ENCODE measurements at places on chromosomes 16 and 17. TPM values are rescaled to one million over a fixed set of nuclear protein-coding genes. Genes with fewer than 3 reads are reported as not detected.

GRCh38 chr17:40242774-40243173 lies 23.7 kb downstream of the WIPF2 start:
- H3K27me3 ChIP-seq: no peaks in the 10 kb centered on the region
- no peak overlapping the region for H3K27ac ChIP-seq
- no peak for DNase-seq
- no peak overlapping the region for H3K4me3 ChIP-seq

GRCh38 chr17:17661134-17661533 lies 20.1 kb upstream of the RAI1 start:
- H3K27ac ChIP-seq: no peak overlapping the region
- H3K4me3 ChIP-seq: no peak overlapping the region

DNA sequence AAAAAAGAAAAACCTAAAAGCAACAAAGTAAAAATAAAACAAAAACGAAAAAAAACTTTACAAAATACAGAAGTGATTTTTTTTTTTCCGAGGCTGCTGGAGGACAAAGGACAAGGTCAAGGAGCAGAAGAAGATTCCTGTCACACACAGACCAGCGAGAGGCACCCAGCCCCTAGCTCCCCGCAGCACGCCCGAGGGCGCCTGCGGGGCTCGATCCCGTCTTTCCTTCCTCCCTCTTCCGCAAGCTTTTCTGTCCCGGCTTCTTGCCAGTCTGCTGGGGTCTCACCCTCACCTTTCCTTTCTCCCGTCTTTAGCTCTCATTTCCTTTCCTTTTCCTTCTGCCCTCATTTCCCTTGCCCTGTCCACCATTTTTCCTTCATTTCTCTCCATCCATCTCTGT lies 66.1 kb upstream of the DNAH17 start:
- H3K4me3 ChIP-seq: no peak overlapping the region
- no peaks in the 10 kb centered on the region for H3K27me3 ChIP-seq
- H3K27ac ChIP-seq: no peak overlapping the region
- no peaks in the 10 kb centered on the region for H3K36me3 ChIP-seq
- no peaks in the 10 kb centered on the region for H3K4me1 ChIP-seq

DNA sequence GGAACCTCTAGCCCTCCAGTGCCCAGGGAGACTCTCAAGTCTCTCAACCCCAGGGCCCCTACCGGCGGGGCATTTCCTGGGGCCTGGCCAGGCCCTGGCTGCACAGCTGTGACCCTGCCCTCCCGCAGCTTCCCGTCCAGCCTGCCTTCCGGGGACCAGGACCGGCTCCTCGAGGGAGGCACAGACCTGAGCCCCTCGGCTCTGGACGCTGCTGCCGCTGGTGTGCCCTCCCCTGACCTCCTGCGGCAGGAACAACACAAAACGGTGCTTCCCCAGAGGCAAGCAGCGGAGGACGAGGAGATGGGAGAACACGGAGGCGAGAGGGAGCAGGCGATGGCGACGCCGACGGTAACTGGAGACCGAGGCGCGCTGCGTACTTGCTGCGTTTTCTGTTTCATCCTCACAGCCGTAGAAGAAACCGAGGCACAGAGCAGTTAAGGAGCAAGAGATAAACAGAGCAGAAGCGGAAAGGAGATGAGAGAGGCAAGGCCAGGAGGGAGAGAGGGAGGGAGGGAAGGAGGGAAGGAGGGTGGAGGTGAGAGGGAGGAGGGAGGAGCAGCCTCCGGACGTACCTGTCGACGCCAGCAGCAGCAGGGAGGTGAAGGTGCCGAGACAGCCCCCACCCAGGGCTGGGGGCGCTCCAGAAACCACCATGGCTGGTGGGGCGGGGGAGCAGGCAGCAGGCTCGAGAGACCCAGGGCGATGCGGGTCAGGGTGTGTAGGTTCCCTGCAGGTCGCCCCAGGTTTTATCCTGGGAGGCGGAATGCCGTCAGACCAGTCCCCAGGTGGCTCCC lies at the start of gene PRSS22:
PRSS22 (minus strand) TSS at position 720 of the 794 bp plus-strand sequence; CDS start at position 654, 66 bp downstream.
- H3K27me3 ChIP-seq: peaks cover 7% of the 10 kb centered on the region
- no peaks in the 10 kb centered on the region for H3K4me1 ChIP-seq
- DNase-seq: peak; percentile 70
- H3K4me3 ChIP-seq: peak within 1 kb of the TSS; percentile 45
- no peaks in the 10 kb centered on the region for H3K36me3 ChIP-seq

GRCh38 chr17:50661795-50662391 lies 27.2 kb downstream of the ABCC3 start:
- no peak overlapping the region for H3K4me3 ChIP-seq
- peak overlapping the region; percentile 77 for H3K27ac ChIP-seq
- DNase-seq: peak; percentile 61
- no peaks in the 10 kb centered on the region for H3K27me3 ChIP-seq
- peaks cover 3% of the 10 kb centered on the region for H3K4me1 ChIP-seq

DNA sequence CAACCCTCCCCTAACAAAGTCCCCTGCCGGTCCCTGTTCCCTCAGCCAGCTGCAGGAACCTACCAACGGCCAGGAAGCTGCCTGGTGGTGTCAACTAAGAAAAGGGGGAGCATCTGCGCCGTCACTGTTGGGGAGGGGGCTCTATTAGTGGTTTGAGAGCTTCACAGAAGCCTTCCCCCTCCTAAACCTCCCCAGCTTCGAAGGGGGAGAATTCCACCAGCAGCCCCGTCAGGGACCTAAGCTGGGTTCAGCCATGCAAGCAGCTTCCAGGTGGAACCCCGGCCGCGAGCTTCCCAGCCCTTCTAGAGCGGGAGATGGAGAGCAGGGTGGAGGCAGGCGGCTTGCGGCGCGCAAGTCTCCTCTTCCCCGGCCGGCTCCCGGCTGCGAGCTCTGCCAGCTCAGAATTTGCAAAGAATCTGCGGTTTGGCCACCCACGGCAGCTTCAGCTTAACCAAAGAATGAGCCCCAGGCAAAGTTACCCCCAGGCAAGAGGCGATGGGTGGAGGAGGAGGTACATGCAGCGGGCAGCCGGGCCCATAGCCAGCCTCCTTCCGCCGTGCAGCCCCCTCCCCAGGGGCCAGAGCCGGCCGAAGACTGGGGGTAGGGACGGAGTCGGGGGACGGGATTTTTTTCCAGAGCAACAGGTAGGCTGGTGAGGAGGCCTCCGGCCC lies 33.7 kb downstream of the DDX19A start:
- peak overlapping the region; percentile 88 for H3K27ac ChIP-seq
- peaks cover 13% of the 10 kb centered on the region for H3K36me3 ChIP-seq
- no peaks in the 10 kb centered on the region for H3K27me3 ChIP-seq
- H3K4me3 ChIP-seq: peak overlapping the region; percentile 54
- peaks cover 18% of the 10 kb centered on the region for H3K4me1 ChIP-seq
- peak; percentile 53 for DNase-seq

LAT gene
- 2.9 TPM for total RNA-seq

CES3 gene
- 2.6 TPM for total RNA-seq

TMEM235 gene
- total RNA-seq: not detected
